ENCODE measurements at places on chromosomes 5 and 9. TPM values are rescaled to one million over a fixed set of nuclear protein-coding genes. Genes with fewer than 3 reads are reported as not detected.
A peak's percentile ranks its signal among the peaks of the same experiment; 100 is the strongest.

GRCh38 chr5:121976979-121977378, 15.2 kb downstream of the SRFBP1 start:
- H3K27me3 ChIP-seq = no peaks in the 10 kb centered on the region
- H3K4me1 ChIP-seq = peaks cover 3% of the 10 kb centered on the region
- no peaks in the 10 kb centered on the region for H3K36me3 ChIP-seq
- H3K27ac ChIP-seq = no peak overlapping the region
- no peak overlapping the region for H3K4me3 ChIP-seq

DNA sequence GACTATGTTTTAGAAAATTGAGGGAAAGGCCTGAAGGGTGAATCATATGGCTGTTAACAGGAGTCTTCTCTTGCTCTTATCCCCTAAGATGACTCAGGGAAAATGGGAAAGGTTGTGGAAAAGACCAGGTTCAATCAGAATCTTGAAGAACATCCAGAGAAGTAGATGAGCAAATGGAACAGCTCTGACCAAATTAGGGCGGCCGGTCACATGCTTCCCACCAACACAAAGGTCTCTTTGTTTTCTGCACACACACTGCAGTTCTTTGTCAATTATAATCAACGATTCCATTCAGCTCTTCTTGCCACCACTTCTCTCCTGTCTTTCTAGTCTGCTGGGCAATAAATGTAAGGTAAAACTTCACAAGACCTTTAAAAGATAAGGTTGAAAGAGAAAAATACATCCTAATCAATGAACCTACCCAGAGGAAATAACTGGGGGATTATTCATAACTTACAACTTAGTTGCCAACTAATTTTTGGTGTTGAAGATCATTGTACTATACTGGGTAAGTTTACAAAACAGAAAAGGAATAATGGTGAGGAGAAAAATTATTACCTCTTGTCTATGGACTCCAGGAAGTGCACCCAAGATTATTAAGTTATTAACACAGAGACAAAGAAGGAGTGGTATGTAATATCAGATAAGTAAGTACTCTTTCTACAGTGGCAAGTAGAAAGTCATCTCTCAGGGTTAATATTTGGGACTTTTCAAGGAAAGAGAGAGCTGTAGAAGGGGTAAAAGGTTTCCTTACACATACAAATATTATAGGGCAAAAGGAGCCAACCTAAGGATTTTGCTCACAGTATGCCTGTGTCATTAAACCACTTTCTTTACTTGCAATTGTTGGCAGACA, 441.9 kb upstream of the PIK3R1 start:
- DNase-seq = no peak
- H3K27ac ChIP-seq = no peak overlapping the region
- no peaks in the 10 kb centered on the region for H3K4me1 ChIP-seq
- H3K36me3 ChIP-seq = no peaks in the 10 kb centered on the region
- H3K4me3 ChIP-seq = no peak overlapping the region

DNA sequence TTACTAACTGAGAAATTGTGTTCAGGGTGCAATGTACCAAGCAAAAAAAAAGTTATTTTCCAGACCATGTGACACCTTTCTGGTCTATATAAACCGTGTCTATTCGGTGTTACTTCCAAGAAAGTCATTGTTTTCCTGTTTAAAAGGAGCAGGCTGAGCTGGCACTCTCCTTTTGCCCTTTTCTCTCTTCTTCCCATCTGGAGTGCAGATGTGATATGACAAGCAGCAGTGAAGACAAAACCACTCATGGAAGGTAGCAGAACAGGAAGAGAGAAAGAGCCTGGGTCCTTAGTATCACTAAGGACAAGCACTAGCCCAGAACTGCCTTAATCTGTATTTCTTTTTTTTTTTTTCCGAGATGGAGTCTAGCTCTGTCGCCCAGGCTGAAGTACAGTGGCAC, 25.6 kb downstream of the LYRM7 start:
- no peak for DNase-seq
- no peaks in the 10 kb centered on the region for H3K4me1 ChIP-seq
- H3K27ac ChIP-seq = no peak overlapping the region
- H3K36me3 ChIP-seq = no peaks in the 10 kb centered on the region
- no peak overlapping the region for H3K4me3 ChIP-seq

DNA sequence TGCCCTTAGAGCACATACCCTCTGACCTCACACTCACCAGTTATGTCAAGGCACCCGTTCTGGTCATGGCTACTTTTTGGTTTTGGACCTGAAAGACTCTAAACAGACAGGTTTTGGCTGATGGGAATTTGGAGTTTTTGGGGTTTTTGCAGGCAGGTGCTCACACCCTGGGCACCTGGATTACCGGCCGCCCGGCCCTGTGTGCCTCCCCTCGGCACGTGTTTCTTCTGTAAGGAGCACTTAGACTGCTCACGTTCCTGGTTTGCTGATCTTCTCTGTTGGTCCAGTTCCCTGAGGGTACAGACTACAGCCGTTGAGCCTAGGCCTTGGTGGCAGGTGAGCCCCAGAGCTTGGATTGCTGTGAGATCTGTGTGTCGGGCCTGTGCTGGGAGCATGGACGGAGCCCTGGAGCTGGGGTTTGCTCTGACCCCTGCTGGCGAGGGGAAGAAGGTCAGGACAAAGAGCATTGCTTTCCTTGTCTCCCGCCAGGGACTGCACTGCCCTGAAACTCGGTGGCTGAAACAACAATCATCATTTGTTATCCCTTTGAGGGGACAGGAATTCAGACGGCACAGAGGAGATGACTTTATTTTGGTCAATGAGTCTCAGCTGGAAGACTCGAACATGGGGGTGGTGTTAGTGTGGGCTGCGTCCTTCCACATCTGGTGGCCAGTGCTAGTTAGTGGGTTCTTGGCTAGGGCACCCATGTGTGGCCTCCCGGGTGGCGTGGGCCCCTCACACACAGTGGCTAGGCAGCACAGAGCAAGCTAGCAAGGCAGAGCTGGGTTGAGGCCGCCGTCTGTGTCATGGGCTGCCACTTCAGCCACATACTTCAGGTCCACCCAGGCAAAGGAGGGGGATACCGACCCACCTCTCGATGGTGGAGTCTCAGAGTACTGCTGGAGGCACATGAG, 76.4 kb downstream of the EHMT1 start:
- H3K27ac ChIP-seq = no peak overlapping the region
- no peak overlapping the region for H3K4me3 ChIP-seq
- no peaks in the 10 kb centered on the region for H3K36me3 ChIP-seq
- peak; percentile 61 for DNase-seq
- peaks cover 42% of the 10 kb centered on the region for H3K4me1 ChIP-seq
- no peaks in the 10 kb centered on the region for H3K27me3 ChIP-seq

DNA sequence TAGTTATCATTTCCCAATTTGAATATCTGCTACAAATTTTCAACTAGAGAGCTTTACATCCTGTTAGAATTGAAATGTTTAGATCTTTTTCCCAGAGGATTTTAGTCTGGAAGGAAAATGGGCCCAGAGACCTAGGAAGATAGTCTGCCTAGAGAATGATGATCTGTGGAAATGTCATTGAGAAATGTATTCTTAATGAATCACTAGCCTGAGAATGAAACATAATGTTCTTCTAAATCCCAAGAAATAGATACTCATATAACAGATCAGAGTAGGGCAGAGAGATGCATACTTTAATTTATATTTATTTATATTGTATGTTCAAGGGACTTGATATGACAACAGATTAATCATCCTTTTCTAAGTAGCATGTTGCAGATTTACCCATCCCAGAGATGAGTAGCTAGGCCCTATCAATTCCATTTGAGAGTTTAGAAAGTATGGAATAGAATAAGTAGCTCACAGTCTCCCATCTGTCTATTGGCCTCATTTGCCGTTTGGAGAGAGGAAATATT, 25.1 kb upstream of the SLC44A1 start:
- H3K4me1 ChIP-seq = peaks cover 12% of the 10 kb centered on the region
- no peaks in the 10 kb centered on the region for H3K27me3 ChIP-seq
- DNase-seq = no peak
- H3K27ac ChIP-seq = no peak overlapping the region
- H3K4me3 ChIP-seq = no peak overlapping the region
- H3K36me3 ChIP-seq = no peaks in the 10 kb centered on the region

DNA sequence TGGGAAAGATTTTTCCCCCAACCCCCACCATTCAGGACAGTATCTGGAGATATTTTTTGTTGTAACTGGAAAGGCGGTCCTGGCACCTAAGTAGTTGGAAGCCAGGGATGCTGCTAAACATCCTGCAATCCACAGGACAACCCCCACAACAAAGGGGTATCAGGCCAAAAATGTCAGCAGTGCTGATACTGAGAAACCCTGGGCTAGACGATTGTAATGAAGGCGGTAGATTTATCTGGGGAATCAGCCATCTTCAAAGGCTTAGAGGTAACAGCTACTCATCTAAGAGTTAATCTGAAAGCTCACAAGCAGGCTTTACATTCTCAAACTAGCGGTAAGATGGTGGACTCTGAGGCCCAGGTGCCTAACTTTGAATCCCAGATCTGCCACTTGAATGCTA, 59.0 kb upstream of the NMUR2 start:
- H3K4me1 ChIP-seq = no peaks in the 10 kb centered on the region
- DNase-seq = no peak
- H3K4me3 ChIP-seq = no peak overlapping the region
- H3K27ac ChIP-seq = no peak overlapping the region
- H3K36me3 ChIP-seq = no peaks in the 10 kb centered on the region

- no peaks in the 10 kb centered on the region for H3K4me1 ChIP-seq
- no peak overlapping the region for H3K27ac ChIP-seq
- no peak for DNase-seq
- H3K4me3 ChIP-seq = no peak overlapping the region
Observed at GRCh38 chr9:4375424-4376200, 75.7 kb upstream of the GLIS3 start.

DNA sequence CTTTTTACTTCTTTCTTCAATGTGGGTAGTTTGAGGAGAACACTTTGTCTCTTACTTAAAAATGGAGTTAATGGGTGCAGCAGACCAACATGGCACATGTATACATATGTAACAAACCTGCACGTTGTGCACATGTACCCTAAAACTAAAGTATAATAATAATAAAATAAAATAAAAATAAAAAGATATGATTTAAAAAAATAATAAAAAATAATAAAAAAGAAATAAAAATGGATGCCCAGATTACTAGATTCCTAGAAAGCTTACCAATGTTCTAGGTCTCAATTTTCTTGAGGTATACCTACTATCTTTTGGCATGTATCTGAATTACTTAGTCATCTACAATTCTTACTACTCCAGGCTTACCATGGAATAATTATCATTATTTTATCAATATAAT, 2001.6 kb upstream of the CDH9 start:
- no peaks in the 10 kb centered on the region for H3K36me3 ChIP-seq
- H3K4me3 ChIP-seq = no peak overlapping the region
- H3K27ac ChIP-seq = no peak overlapping the region
- H3K27me3 ChIP-seq = no peaks in the 10 kb centered on the region

DNA sequence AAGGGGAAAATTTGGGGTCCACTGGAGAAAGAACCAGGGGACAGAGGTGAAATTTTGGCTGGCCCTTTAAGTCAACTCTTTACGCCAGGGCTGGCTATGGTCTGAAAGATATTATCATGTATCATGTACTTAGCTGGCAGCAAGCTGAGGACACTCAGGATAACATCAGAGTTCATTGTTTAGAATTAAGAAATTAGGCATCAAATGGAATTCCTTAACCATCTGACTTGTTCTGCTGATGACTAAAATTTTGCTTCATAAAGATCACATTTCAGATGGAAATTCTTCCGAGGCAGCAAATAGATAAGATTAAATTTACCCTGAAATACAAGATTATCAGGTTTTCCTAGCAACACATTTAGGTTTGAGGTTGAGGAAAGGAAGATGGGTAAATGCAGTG, 269.4 kb upstream of the KLF9 start:
- H3K27me3 ChIP-seq = no peaks in the 10 kb centered on the region
- H3K27ac ChIP-seq = no peak overlapping the region
- H3K36me3 ChIP-seq = no peaks in the 10 kb centered on the region
- no peak for DNase-seq

GRCh38 chr5:42756606-42757601, at the start of gene CCDC152:
CCDC152 (plus strand) TSS chr5:42756818; CDS start chr5:42759122, 2,304 bp downstream.
- peak; percentile 62 for DNase-seq
- H3K27ac ChIP-seq = no peak within 1 kb of the TSS
- peaks cover 9% of the 10 kb centered on the region for H3K4me1 ChIP-seq
- H3K4me3 ChIP-seq = no peak within 1 kb of the TSS
- no peaks in the 10 kb centered on the region for H3K36me3 ChIP-seq
- H3K27me3 ChIP-seq = no peaks in the 10 kb centered on the region

GRCh38 chr9:123695386-123695785, 234.5 kb downstream of the DENND1A start:
- H3K27ac ChIP-seq = no peak overlapping the region
- no peak for DNase-seq
- no peaks in the 10 kb centered on the region for H3K27me3 ChIP-seq

GRCh38 chr5:107580889-107581820, 89.6 kb downstream of the EFNA5 start:
- no peak overlapping the region for H3K27ac ChIP-seq
- no peaks in the 10 kb centered on the region for H3K27me3 ChIP-seq
- DNase-seq = no peak

- no peak overlapping the region for H3K4me3 ChIP-seq
- H3K36me3 ChIP-seq = no peaks in the 10 kb centered on the region
- H3K4me1 ChIP-seq = no peaks in the 10 kb centered on the region
- H3K27ac ChIP-seq = no peak overlapping the region
Observed at GRCh38 chr9:79883073-79883645, 311.4 kb downstream of the TLE4 start.

GRCh38 chr9:89576404-89576839, 28.4 kb upstream of the GADD45G start:
- DNase-seq = no peak
- no peak overlapping the region for H3K4me3 ChIP-seq
- no peaks in the 10 kb centered on the region for H3K36me3 ChIP-seq
- H3K4me1 ChIP-seq = no peaks in the 10 kb centered on the region
- no peak overlapping the region for H3K27ac ChIP-seq

- no peak overlapping the region for H3K4me3 ChIP-seq
- H3K36me3 ChIP-seq = no peaks in the 10 kb centered on the region
- no peak overlapping the region for H3K27ac ChIP-seq
- no peaks in the 10 kb centered on the region for H3K27me3 ChIP-seq
Observed at GRCh38 chr5:24264547-24264946, 380.2 kb downstream of the CDH10 start.

GRCh38 chr5:14215901-14216300, 72.8 kb downstream of the TRIO start:
- peaks cover 49% of the 10 kb centered on the region for H3K4me1 ChIP-seq
- no peaks in the 10 kb centered on the region for H3K36me3 ChIP-seq
- no peak overlapping the region for H3K4me3 ChIP-seq
- no peak for DNase-seq

- no peaks in the 10 kb centered on the region for H3K4me1 ChIP-seq
- no peak for DNase-seq
- no peaks in the 10 kb centered on the region for H3K36me3 ChIP-seq
- no peak overlapping the region for H3K27ac ChIP-seq
Observed at GRCh38 chr9:121645003-121645402, 6.4 kb upstream of the DAB2IP start.

ARL14EPL gene
- not detected for total RNA-seq

PROB1 gene
- 16.9 TPM for total RNA-seq

SLC6A18 gene
- total RNA-seq = not detected

STK32A gene
- 35.5 TPM for total RNA-seq

IL13 gene
- not detected for total RNA-seq

PRRT1B gene
- not detected for total RNA-seq

TMEM174 gene
- not detected for total RNA-seq

KCNV2 gene
- total RNA-seq = not detected

SLC45A2 gene
- not detected for total RNA-seq

EGFL7 gene
- total RNA-seq = 81.9 TPM

ASTN2 gene
- 9.9 TPM for total RNA-seq

ADAMTS16 gene
- total RNA-seq = not detected

ATOSB gene
- 16.9 TPM for total RNA-seq

TLX3 gene
- not detected for total RNA-seq

Data from adrenal gland (tissue), 19 donors.